ENCODE measurements at places on chromosomes 16 and 17. TPM values are rescaled to one million over a fixed set of nuclear protein-coding genes. Genes with fewer than 3 reads are reported as not detected.

Gene PCTP
- 12.4 TPM for total RNA-seq

Gene KPNA2
- 89.4 TPM for total RNA-seq

Gene C16orf92
- not detected for total RNA-seq

Gene TMEM238L
- not detected for total RNA-seq

Gene PLA2G15
- total RNA-seq: 30.0 TPM

Gene OR1F1
- total RNA-seq: not detected

Gene TANC2
- total RNA-seq: 7.6 TPM

Gene KRTAP9-4
- not detected for total RNA-seq

Gene RNF222
- not detected for total RNA-seq

Gene ENPP7
- not detected for total RNA-seq

Gene OR3A3
- not detected for total RNA-seq

Gene TBC1D3C
- total RNA-seq: not detected
